ENCODE measurements at places on chromosomes 6 and 20.

DNA sequence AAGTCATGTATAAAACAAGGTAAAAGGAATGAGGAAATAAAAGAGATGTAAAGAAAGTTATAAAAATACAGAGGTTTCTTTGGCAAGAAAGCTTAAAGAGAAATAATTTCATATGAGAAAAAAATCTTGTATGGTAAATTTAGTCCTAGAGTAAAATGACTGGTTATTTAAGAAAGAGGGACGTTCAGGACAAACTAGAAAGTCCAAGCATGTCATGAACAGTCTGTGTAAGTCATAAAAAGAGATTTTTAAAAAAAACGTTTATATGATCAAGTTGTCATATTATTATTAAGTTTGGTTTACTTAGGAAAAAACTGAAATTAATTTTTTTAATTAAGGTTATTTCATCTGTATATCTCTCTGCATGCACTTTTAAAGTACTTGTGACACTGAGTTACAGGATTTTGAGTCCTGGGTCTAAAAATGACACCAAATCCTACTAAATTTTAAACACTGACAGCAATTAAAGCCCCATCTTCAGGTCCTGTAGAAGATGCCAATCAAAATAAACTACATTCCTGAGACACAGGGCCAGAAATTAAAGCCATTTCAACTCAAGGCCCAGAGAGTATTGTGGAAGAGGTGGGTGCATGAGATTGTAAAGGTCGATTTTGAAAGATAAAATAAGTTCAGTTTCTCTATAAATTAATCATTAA lies 62.4 kb downstream of the AGPAT4 start:
- no peak for DNase-seq

GRCh38 chr6:90194371-90194841 lies 102.2 kb downstream of the BACH2 start:
- DNase-seq = no peak

DNA sequence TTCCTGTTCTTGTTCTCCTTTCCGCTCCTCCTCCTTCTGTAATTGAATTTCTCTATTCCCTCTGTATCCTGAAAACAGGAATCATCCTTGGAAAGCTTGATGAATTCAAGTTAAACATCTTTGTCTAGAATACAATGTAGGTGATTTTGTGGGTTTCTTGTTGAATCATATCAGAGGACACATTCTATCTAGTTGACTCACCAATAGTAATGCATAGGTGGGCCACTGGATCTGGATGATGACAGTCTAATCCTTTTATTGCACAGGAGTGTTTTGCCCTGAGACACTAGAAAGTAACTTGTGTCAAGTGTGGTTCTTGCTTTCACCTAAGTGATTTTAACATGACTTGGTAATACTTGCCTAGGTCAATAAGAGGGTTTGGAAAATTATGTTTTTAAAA lies 164.3 kb downstream of the RFPL4B start:
- no peak for DNase-seq

DNA sequence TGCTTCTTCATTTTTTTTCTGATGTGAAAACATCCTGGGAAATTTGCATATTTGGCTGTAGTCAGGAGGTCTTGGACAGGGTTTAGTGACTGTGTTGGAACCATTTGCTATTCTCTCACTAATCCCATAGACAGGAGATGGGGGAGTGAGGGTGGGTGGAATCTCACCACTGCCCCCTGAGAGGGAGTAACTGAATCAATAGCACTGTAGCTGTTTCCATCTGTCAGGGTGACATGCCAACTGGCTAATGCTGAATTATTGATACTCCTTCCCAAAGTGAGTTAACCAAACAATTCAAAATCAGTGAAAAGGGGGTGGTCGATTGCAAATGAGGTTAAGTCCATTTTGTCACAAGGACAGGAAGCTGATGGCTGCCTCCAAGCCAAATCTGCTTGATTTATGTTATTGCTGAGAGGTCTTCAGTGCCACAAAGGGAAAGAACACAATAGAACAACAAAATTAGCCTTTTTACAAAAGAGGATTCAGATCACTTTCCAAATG lies 55.1 kb upstream of the B3GAT2 start:
- DNase-seq = no peak

GRCh38 chr20:63264000-63264399 lies 8.6 kb upstream of the ARFGAP1 start:
- DNase-seq = no peak

GRCh38 chr20:47754946-47755652 lies 30.2 kb downstream of the SULF2 start:
- no peak for DNase-seq

GRCh38 chr6:13453771-13454251 lies 33.6 kb downstream of the GFOD1 start:
- DNase-seq = peak; percentile 9

GRCh38 chr6:157096522-157096921 lies 226.8 kb downstream of the TMEM242 start:
- DNase-seq = no peak

- DNase-seq = no peak
Observed at GRCh38 chr6:65776332-65776731, 69.3 kb upstream of the EYS start.

DNA sequence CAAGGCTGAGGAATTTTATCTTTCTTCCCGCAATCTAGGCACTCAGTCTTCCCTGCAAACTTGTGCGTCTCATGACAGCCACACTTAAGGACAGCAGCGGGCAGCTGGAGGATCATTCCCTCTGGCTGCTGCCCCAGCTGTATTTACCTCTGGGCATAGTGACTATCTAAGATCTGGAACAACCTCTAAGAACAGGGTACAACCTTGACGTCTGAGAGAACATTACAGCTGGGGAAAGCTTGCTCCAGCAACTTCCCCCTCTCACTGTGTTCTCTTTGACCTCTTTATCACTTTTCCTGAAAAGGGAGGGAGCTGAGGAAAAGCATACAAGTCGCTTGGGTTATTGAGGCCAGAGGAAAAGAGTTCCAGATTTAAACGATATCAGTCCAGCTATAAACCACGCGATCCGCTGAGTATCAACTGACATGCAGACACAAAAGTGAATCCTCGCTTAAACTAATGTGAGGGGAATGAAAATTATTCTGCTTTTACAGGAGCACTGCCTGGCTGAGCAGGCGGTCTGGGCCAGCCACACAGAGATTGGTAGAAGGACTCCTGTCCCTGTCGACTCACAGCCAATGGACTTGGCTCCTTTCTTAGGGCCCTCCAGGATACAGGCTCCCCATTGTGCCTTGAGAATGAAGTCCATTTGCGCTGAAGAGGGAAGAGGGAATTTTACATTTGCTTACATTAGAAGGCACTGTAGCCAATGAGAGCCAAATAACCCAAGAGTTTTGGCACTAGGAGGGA lies 153.3 kb downstream of the QRSL1 start:
- DNase-seq = no peak

- DNase-seq = no peak
Observed at GRCh38 chr20:59043698-59044097, 1.1 kb upstream of the PRELID3B start.

GRCh38 chr6:159790956-159791598 lies 810 bp downstream of the MRPL18 start:
- no peak for DNase-seq

DNA sequence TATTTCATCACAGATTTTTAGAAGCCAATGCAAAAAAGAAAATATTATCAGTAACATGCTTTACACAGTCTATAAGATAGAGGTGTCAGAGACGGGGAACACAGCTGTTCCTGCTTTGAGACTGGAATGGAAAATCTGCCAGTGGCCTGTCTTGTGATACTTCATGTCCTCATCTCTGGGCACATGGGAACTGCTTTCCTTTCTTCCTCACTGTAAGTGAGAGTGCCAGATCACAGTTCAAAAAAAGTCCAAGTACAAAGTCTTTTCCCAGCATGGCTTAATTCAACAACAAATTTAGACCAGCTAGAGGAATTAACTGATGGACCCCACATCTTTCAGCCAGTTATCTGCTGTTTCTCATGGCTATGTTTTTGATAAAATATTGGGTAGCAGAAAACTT lies 490.4 kb downstream of the CDKAL1 start:
- DNase-seq = no peak

DNA sequence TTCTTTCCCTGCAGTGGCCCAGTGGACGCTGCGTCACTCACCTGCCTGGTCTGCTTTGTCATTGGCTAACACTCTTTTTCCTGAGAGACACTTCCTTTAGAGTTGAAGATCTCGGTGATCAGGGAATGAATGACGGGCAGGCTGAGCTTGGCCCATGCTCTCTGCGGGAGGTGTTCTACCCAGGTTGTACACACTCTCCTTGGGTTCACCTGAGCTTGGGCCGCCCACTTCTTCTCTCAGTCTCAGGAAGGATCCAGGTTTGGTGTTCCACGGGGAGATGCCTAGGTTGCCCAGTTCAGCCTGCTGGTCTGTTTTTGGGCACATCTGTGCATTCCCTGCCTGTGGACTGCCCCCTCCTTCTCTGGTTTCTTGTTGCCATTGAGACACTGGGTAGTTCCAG lies 66.7 kb upstream of the SLC22A1 start:
- no peak for DNase-seq

GRCh38 chr6:135423649-135424128 lies 73.9 kb downstream of the AHI1 start:
- no peak for DNase-seq

Measured in NCI-H510A (cell line).